Occipital lobe (tissue), 3 donors: ENCODE measurements at places on chromosomes 12 and 14. TPM values are rescaled to one million over a fixed set of nuclear protein-coding genes. Genes with fewer than 3 reads are reported as not detected.

The INHBE gene
- not detected for total RNA-seq

The LBHD2 gene
- not detected for total RNA-seq

The CLEC6A gene
- total RNA-seq, result not detected

The PLEKHG7 gene
- total RNA-seq, result not detected

The REC8 gene
- total RNA-seq, result 20.4 TPM

The NFKBIA gene
- 46.9 TPM for total RNA-seq

The ANGEL1 gene
- 10.3 TPM for total RNA-seq

The AQP2 gene
- not detected for total RNA-seq

The CFAP73 gene
- 0.62 TPM for total RNA-seq

The SLC39A5 gene
- total RNA-seq, result not detected

The SMIM41 gene
- not detected for total RNA-seq

The OR6C2 gene
- total RNA-seq, result not detected

The SMCO2 gene
- 0.78 TPM for total RNA-seq

The CATSPERB gene
- total RNA-seq, result 3.7 TPM

The RNASE11 gene
- not detected for total RNA-seq

The OTX2 gene
- total RNA-seq, result not detected

The CFAP251 gene
- total RNA-seq, result 9.5 TPM

The KRT3 gene
- not detected for total RNA-seq

The TAS2R10 gene
- total RNA-seq, result 5.5 TPM

The GNG2 gene
- total RNA-seq, result 317 TPM

The SERPINA12 gene
- not detected for total RNA-seq

The NPAS3 gene
- total RNA-seq, result 44.6 TPM
